Suprapubic skin (tissue), 4 donors: ENCODE measurements at places on chromosomes 6 and 20. TPM values are rescaled to one million over a fixed set of nuclear protein-coding genes. Genes with fewer than 3 reads are reported as not detected.

GRCh38 chr6:78614961-78615360 lies 252.4 kb upstream of the IRAK1BP1 start:
- H3K4me3 ChIP-seq, result no peak overlapping the region
- H3K4me1 ChIP-seq, result no peaks in the 10 kb centered on the region
- no peaks in the 10 kb centered on the region for H3K36me3 ChIP-seq
- no peaks in the 10 kb centered on the region for H3K27me3 ChIP-seq
- no peak overlapping the region for H3K27ac ChIP-seq

DNA sequence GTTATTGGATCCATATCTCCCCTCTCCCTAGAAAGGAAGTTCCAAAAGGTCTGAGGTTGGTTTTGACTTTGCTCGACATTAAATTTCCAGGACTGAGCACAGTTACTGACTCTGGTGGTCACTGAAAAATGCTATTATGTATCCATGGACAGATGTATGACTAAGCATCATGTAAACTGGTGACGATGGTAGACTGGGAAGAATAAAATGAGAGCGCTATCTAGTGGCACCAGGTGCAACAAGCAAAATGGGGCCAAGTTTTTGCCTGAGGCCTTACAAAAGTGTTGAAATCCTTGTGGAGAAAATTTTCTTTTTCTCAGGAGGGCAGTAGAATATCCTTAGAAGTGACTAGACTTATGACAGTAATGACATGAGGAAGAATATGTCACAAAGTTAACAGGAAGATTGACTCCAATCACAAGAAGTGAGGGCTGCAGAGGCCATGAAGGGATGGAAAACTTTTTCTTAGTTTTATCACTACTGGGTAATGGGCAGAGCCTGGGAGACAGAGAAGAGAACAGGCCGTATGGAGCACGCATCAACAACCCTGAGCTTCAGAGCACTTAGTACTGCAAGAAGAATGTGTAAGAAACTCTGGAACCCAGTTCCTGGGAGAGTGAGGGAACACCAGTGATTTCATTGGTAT lies 88.9 kb upstream of the ELOVL5 start:
- no peak overlapping the region for H3K4me3 ChIP-seq
- no peak for DNase-seq
- no peaks in the 10 kb centered on the region for H3K27me3 ChIP-seq
- H3K36me3 ChIP-seq, result no peaks in the 10 kb centered on the region
- peaks cover 7% of the 10 kb centered on the region for H3K4me1 ChIP-seq
- H3K27ac ChIP-seq, result no peak overlapping the region

Gene NKX2-2
- total RNA-seq, result not detected

Gene DEFB132
- total RNA-seq, result 0.34 TPM

Gene EFCAB8
- 0.76 TPM for total RNA-seq

Gene RAET1L
- 5.9 TPM for total RNA-seq

- DNase-seq, result no peak
- H3K4me3 ChIP-seq, result no peak overlapping the region
- no peaks in the 10 kb centered on the region for H3K27me3 ChIP-seq
Measured at GRCh38 chr6:147418523-147418922, 90.0 kb upstream of the SAMD5 start.

Gene CTCFL
- not detected for total RNA-seq

GRCh38 chr20:24488064-24488799 lies 18.8 kb downstream of the SYNDIG1 start:
- no peaks in the 10 kb centered on the region for H3K36me3 ChIP-seq
- peak; percentile 26 for DNase-seq
- peaks cover 3% of the 10 kb centered on the region for H3K27me3 ChIP-seq
- H3K4me3 ChIP-seq, result no peak overlapping the region
- no peak overlapping the region for H3K27ac ChIP-seq

GRCh38 chr6:56291302-56291917 lies 44.0 kb upstream of the COL21A1 start:
- no peaks in the 10 kb centered on the region for H3K4me1 ChIP-seq
- H3K27ac ChIP-seq, result no peak overlapping the region
- H3K4me3 ChIP-seq, result no peak overlapping the region

- peaks cover 20% of the 10 kb centered on the region for H3K4me1 ChIP-seq
- peak overlapping the region; percentile 85 for H3K27ac ChIP-seq
- no peaks in the 10 kb centered on the region for H3K27me3 ChIP-seq
- no peaks in the 10 kb centered on the region for H3K36me3 ChIP-seq
- H3K4me3 ChIP-seq, result peak overlapping the region; percentile 30
- DNase-seq, result no peak
Measured at GRCh38 chr6:56692523-56693245, 50.0 kb upstream of the DST start.

- no peak within 1 kb of the TSS for H3K27ac ChIP-seq
- no peaks in the 10 kb centered on the region for H3K36me3 ChIP-seq
- H3K27me3 ChIP-seq, result peaks cover 79% of the 10 kb centered on the region
- peaks cover 20% of the 10 kb centered on the region for H3K4me1 ChIP-seq
- DNase-seq, result no peak
- H3K4me3 ChIP-seq, result peak within 1 kb of the TSS; percentile 32
Measured at GRCh38 chr20:9514461-9515213, at the start of gene LAMP5. TSS of gene LAMP5 (plus strand) at chr20:9514590. CDS start at chr20:9514853, 263 bp downstream.

GRCh38 chr20:18739751-18740166 lies 73.8 kb upstream of the SCP2D1 start:
- no peak overlapping the region for H3K27ac ChIP-seq
- no peak overlapping the region for H3K4me3 ChIP-seq
- DNase-seq, result no peak

DNA sequence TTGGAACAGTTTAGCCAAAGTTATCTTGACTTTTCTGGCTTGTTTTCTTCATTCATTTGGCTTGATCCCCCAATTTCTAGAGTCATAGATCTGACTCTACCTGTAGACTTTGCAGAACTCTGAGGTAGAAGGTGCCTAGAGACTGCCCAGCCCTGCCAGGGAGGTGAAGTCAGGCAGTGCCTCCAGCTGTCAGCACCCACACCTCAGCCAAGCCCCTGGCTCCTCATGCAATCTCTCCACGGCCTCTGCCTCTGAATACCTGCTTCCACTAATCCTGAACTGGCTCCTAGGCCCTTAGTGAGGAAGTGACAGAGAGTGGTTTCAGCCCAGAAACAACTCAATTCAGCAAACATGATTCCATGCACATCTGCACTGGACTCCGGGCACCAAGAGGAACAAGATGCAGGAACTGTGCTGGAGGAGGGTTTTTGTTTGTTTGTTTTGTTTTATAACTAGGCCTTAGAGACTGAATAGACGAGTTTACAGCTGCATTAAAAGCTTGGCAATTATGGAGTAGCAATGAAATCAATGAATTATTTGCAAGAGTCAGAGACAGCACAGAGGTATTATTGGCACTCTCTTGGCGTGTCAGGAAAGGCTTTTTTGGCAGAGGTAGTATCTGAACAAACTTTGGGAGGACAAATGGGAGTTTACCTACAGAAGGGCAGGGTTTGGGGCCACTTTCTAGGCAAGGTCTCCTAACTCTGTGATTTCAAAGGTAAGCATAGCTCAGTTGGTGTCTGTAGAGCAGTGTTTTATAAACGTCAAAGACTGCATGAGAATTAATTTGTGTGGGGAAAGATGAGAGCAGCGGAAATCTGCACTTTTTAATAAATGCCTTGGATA lies 25.2 kb downstream of the TGM3 start:
- no peaks in the 10 kb centered on the region for H3K4me1 ChIP-seq
- DNase-seq, result peak; percentile 48
- no peak overlapping the region for H3K27ac ChIP-seq
- no peak overlapping the region for H3K4me3 ChIP-seq
- no peaks in the 10 kb centered on the region for H3K36me3 ChIP-seq

Gene TAGAP
- total RNA-seq, result 1.2 TPM

Gene MOG
- not detected for total RNA-seq

DNA sequence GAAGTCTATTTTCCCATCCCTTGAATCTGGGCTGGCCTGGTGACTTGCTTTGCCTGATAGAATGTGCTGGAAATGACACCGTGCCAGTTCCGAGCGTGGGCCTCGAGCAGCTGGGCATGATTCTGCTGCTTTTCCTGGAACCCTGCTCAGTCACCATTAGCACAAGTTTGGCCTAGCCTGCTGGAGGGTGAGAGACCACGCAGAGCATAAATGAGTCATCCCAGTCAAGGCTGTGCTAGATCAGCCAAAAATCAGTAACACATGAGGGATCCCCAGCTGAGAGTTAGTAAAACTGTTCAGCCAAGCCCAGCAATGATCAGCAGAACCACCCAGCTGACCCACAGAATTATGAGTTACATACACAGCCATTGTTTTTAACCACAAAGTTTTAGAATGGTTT lies 74.8 kb upstream of the TOP1 start:
- no peaks in the 10 kb centered on the region for H3K36me3 ChIP-seq
- no peak for DNase-seq
- H3K4me3 ChIP-seq, result no peak overlapping the region
- H3K4me1 ChIP-seq, result no peaks in the 10 kb centered on the region
- no peaks in the 10 kb centered on the region for H3K27me3 ChIP-seq

Gene CST7
- total RNA-seq, result not detected

GRCh38 chr6:39822846-39823815 lies 31.0 kb downstream of the DAAM2 start:
- no peaks in the 10 kb centered on the region for H3K27me3 ChIP-seq
- peaks cover 50% of the 10 kb centered on the region for H3K4me1 ChIP-seq
- peak overlapping the region; percentile 89 for H3K27ac ChIP-seq
- no peak for DNase-seq
